Stimulated activated CD8-positive, alpha-beta memory T cell treated with anti-CD3 and anti-CD28 coated beads, Interleukin-15, amount 100 ng/mL, for 4 hours (primary cell): ENCODE measurements at places on chromosomes 13 and 19.

GRCh38 chr13:46342538-46342937, 44.5 kb downstream of the RUBCNL start:
- no peak for DNase-seq

GRCh38 chr19:56291867-56292266, 19.3 kb downstream of the EDDM13 start:
- no peak for DNase-seq

- no peak for DNase-seq
Observed at GRCh38 chr13:111420113-111420876, 99.9 kb downstream of the TEX29 start.

GRCh38 chr19:7927605-7928333, 1.8 kb upstream of the CTXN1 start:
- no peak for DNase-seq

DNA sequence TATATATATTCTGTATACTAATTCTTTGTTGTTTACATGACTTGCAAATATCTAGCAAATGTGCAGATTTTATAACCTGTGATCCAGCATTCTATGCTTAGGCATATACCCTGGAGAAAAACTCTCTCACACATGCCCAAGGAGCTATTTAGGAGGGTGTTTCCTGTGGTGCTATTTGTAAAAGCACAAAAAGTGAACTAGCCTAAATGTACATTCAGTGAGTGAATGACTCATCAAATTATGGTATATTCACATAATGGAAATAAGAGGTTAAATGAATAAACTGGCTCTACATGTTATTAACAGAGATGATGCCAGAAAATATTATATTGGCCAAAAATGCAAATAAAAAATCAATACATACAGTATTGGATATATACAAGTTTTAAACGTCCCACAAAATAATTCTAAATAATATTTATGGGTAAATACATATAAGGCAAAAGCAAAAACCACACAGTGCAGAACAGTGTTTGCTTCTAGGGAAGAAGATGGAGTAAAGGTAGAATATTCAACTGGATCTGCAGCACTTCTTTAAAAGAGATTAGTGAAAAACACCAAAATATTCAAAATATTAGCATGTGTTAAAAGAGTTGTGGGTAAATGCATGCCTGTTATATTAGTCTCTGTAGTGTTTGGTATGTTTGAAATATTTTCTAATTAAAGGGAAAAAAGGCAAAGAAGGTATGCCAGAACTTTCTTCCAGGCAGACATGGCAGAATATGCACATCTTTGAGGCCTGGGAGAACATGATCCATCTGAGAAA, 344.7 kb downstream of the KLF5 start:
- DNase-seq: no peak

- no peak for DNase-seq
Observed at GRCh38 chr13:21579754-21580316, 24.1 kb downstream of the MICU2 start.

- DNase-seq: no peak
Observed at GRCh38 chr13:73365681-73366080, 306.9 kb downstream of the KLF5 start.

- DNase-seq: no peak
Observed at GRCh38 chr19:35264268-35265125, 4.3 kb upstream of the USF2 start.

DNA sequence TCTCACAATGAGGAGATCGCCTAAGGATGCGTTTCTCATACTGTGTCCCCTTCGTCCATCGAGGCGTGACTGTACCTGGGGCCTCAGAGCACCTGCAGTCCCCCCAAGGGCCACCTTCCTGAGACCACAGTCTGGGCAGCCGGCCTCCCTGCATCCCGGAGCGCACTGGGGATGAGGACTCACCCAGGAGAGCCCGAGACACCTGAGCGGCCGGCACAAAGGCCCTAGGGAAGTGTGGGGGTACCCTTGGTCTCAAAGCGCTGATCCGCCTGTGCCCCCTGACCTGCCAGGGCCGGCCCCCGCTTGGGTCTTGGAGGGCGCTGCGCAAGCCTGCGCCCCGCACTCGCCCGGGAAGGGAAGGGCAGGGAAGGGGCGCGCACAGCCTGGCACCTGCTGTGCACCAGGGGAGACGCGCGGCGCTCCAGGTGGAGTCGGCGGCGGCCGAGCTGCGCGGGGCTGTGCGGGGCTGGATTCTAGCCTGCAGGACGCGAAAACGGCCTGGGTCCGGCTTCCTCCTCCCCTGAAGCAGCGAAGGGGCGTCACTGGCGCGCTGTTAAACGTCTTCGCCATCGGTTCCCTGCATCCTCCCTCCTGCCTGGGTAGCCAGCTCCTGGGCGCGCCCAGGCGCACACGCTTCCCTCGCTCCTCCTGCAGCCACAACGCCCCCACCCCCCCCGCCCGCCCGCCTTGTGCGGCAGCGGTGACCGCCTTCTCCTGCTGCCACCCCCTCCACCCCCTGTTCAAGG, 13.6 kb upstream of the USP29 start:
- DNase-seq: no peak

GRCh38 chr13:79121286-79121685, 284.8 kb downstream of the RBM26 start:
- no peak for DNase-seq

GRCh38 chr19:51422053-51422448, 4.6 kb upstream of the SIGLEC10 start:
- peak; percentile 60 for DNase-seq

DNA sequence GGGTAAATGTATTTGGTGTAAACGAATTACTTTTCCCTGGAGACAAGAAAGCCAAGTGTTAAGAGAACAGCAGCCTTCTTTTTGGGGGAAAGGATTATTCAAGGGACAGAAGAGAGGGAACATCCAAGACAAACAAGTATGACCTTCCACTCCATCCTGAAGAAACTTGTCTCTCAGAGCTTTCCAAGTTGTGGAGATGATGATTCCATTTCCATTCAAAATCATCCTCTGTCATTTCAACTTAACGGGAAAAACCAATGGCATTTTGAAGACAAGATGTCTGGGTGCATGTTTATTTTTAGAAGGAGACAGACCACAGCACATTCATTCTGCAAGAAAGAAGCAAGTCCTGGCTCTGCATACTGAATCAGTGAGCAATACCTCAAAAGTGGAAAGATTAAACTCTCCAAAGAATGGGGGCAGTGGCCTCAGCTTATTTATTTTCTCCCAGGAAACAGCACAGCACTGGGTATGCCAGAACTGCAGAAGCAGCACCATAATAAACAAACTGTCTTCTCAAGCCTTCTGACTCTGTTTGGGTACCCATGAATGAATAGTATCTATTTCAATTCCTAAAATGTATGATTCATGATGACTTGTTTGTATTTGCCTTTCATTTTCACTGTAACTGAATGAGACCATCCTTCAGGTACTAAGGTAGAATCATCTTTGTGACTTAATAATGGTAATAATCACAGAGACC, 541.0 kb downstream of the RFC3 start:
- no peak for DNase-seq
